ENCODE measurements at places on chromosomes 7 and 10.

GRCh38 chr10:105837951-105838350 lies 1196.9 kb downstream of the SORCS3 start:
- no peak for DNase-seq

GRCh38 chr10:116587878-116588591 lies 2.7 kb upstream of the PNLIPRP1 start:
- no peak for DNase-seq

DNA sequence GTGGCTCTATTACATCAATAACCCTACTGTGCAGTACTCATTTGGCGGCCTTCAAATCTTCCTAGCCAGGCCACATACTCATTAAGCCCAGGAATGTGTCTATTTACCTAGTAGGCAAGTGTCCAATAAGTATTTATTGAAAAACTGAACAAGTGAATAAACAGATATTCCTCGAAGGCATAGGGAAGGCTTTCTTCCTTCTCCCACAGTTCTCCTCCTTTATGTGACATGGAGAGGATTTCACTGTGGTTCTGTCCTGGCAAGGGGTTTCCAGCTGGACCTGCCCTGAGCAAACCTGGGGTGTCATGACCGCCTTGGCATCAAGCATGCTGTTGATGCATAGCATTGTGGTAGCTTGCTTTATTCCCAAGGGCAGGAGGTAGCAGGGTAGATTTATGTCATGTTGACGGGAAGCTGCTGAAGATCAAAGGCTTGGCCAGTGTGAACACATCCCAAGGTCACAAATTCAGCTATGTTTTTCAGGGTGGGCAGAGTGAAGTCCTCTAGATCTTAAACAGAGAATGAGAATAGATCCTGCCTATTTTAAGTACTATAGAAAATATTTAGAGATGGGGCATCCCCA lies 195.1 kb downstream of the INHBA start:
- DNase-seq = no peak

DNA sequence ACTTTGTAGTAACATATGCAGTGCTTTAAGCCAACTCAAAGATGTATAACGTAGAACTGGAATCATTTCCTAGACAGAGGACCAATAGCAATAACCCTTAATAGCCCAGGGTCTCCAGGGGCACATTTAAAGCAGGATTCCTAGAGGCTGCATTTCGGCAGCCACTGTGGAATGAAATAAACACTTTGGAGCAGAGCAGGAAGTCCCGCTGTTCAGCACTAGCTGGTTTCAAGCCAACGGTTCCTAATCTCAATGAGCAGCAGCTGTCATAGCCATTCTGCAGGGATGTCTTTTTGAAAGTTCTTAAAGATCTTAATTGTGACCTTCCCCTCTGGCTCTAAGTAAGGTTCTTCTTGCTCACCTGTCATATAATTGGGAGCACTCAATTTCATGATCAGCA lies 18.4 kb upstream of the MACROH2A2 start:
- DNase-seq = no peak

DNA sequence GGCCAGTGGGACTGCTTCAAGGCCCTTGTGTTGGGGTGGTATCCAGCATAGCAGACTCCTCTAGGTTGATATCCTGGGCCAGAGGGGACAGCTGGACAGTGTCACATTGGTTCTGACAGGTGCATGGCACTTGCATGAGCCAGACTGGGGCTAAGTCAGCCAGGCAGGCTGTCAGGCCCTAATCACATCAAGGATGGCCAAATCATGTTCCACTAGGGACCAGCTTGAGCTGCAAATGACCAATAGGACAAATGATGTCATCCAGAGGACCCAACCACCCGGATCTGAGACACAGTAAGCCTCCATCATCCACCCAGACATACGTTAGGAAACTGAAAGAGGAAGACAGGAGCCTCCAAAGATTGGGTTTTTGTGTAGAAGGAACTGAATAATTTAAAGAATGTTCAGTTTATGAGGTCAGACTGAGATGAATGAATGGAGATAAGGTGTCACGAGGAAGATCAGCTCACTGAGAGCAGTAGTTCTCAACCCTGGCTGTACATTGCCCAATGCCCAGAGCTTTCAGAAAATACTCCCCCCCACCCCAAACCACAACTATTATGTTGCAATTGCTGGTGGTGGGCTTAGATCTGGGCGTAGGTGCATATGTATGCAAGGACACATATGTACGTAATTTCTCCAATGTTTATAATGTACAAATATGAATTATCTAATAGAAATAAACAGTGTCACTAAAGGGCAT lies 75.2 kb upstream of the INHBA start:
- no peak for DNase-seq

GRCh38 chr10:28365840-28366239 lies 63.0 kb upstream of the MPP7 start:
- no peak for DNase-seq
